ENCODE measurements at places on chromosomes 1 and 21. TPM values are rescaled to one million over a fixed set of nuclear protein-coding genes. Genes with fewer than 3 reads are reported as not detected.

Gene NUF2
- total RNA-seq: 82.9 TPM

Gene OR6K2
- total RNA-seq: not detected

Gene MTARC2
- total RNA-seq: not detected

- H3K27me3 ChIP-seq: no peaks in the 10 kb centered on the region
- H3K36me3 ChIP-seq: no peaks in the 10 kb centered on the region
- H3K27ac ChIP-seq: no peak overlapping the region
- no peak overlapping the region for H3K4me3 ChIP-seq
- H3K4me1 ChIP-seq: no peaks in the 10 kb centered on the region
- no peak for DNase-seq
These were observed 51.7 kb downstream of the PBX1 start for GRCh38 chr1:164610538-164611222.

- H3K27me3 ChIP-seq: no peaks in the 10 kb centered on the region
- H3K36me3 ChIP-seq: no peaks in the 10 kb centered on the region
- DNase-seq: no peak
- H3K27ac ChIP-seq: no peak overlapping the region
These were observed 287.5 kb downstream of the ASTN1 start for GRCh38 chr1:176876966-176877515.

- H3K4me3 ChIP-seq: no peak overlapping the region
- H3K36me3 ChIP-seq: no peaks in the 10 kb centered on the region
- no peaks in the 10 kb centered on the region for H3K4me1 ChIP-seq
These were observed 63.1 kb upstream of the SLC2A1 start for GRCh38 chr1:43021547-43022474.

GRCh38 chr1:108141621-108142020, 58.5 kb downstream of the SLC25A24 start:
- no peak overlapping the region for H3K27ac ChIP-seq
- peaks cover 62% of the 10 kb centered on the region for H3K36me3 ChIP-seq
- no peak overlapping the region for H3K4me3 ChIP-seq
- no peaks in the 10 kb centered on the region for H3K27me3 ChIP-seq
- DNase-seq: no peak
- no peaks in the 10 kb centered on the region for H3K4me1 ChIP-seq

GRCh38 chr1:67732750-67733151, 47.8 kb downstream of the GADD45A start:
- H3K27ac ChIP-seq: no peak overlapping the region
- H3K36me3 ChIP-seq: no peaks in the 10 kb centered on the region
- H3K27me3 ChIP-seq: peaks cover 4% of the 10 kb centered on the region
- H3K4me1 ChIP-seq: peaks cover 29% of the 10 kb centered on the region
- no peak for DNase-seq

DNA sequence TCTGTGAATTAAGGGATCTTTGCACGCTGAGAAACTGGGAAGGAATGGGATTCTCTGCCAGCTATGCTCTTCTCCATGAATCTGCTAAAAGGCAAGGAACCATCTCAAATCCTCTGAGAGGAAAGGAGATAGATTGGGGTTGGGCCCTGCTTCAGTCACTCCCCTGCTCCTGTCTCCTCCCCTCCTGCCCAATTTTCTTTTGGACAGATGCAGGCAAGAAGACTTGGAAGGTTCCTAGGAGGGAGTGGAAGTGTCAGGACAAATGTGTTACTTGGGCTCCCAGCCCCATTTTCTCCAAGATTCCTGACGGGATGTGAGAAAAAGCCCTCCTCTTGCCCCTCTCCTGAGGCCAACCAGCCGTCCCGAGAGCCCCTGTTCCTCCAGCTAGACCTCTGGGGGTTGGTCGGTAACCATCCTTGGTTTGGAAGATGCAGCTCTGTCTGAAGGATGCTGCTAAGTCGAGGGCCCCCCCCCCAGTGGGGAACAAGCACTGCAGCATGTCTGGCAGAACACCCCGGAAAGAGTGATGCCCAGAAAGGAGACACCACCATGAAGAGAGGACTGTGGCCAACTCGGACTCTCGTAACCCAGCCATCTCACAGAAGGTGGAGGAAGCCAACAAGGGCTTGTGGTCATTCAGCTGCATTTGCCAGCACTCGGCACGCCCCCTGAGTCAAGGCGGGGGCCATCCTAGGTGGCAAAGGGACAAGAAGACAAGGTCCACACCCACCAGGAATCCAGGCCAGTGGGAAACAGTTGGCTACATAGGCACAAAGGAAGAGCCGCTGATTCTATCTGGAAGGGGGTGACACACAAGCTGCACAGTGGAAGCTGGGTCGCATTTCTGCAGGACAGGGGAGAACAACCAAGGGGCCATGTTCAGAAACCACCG, 43.7 kb downstream of the CDK18 start:
- H3K27ac ChIP-seq: no peak overlapping the region
- H3K27me3 ChIP-seq: peaks cover 71% of the 10 kb centered on the region
- DNase-seq: peak; percentile 28

DNA sequence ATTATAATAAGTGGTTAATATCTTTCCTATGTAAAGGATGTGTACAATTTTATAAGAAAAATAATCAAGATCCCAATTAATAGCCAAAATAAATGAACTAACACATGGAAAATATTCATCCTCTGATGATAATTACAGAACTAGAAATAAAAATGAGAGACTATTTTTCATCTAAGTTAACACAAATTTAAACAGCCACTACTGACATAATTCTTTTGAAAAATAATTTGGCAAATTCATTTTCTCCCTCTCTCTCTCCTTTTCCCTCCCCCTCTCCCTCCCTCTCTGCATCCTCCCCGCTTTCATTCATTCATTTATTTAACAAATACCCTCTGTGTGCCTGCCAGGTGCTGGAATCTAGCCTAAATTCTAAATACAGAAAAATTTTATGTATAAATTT, 10.3 kb upstream of the SFPQ start:
- H3K4me1 ChIP-seq: peaks cover 7% of the 10 kb centered on the region
- H3K36me3 ChIP-seq: no peaks in the 10 kb centered on the region
- DNase-seq: no peak
- H3K27me3 ChIP-seq: peaks cover 6% of the 10 kb centered on the region

GRCh38 chr21:38269576-38269936, 12.8 kb downstream of the KCNJ15 start:
- H3K27ac ChIP-seq: no peak overlapping the region
- no peaks in the 10 kb centered on the region for H3K4me1 ChIP-seq
- H3K36me3 ChIP-seq: no peaks in the 10 kb centered on the region
- no peak overlapping the region for H3K4me3 ChIP-seq

DNA sequence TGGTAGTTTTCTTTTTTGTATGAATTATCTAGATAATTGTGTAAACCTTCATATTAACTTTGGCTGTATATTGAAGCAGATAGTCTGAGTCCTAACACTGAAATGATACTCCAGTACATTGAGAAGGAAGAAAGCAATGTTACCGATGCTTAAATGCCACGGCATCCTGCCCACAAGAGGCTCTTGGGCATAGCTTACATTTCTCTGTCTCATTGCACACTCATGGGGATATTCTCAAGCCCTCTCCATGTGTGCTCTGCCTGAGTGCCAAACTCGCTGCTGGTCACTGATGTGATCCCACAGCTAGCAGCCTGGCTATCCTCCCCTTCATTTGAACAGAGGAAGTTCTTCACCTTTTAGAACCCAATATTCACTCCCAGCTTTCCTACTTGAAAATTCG, 179.4 kb downstream of the TGFB2 start:
- peaks cover 18% of the 10 kb centered on the region for H3K27me3 ChIP-seq
- no peaks in the 10 kb centered on the region for H3K4me1 ChIP-seq
- no peak overlapping the region for H3K27ac ChIP-seq
- no peaks in the 10 kb centered on the region for H3K36me3 ChIP-seq

GRCh38 chr1:224565186-224565585, 50.9 kb upstream of the CNIH3 start:
- no peak overlapping the region for H3K27ac ChIP-seq
- H3K4me1 ChIP-seq: no peaks in the 10 kb centered on the region
- no peak for DNase-seq
- H3K4me3 ChIP-seq: no peak overlapping the region
- no peaks in the 10 kb centered on the region for H3K36me3 ChIP-seq

GRCh38 chr1:9990944-9991343, 6.1 kb upstream of the RBP7 start:
- no peaks in the 10 kb centered on the region for H3K4me1 ChIP-seq
- H3K27ac ChIP-seq: no peak overlapping the region
- peaks cover 11% of the 10 kb centered on the region for H3K27me3 ChIP-seq
- H3K36me3 ChIP-seq: no peaks in the 10 kb centered on the region

GRCh38 chr1:237562242-237562823, 328.4 kb downstream of the ZP4 start:
- H3K4me3 ChIP-seq: no peak overlapping the region
- H3K27ac ChIP-seq: no peak overlapping the region
- no peaks in the 10 kb centered on the region for H3K4me1 ChIP-seq
- no peaks in the 10 kb centered on the region for H3K36me3 ChIP-seq
- peaks cover 15% of the 10 kb centered on the region for H3K27me3 ChIP-seq

- H3K4me1 ChIP-seq: no peaks in the 10 kb centered on the region
- H3K27me3 ChIP-seq: no peaks in the 10 kb centered on the region
- H3K4me3 ChIP-seq: no peak overlapping the region
These were observed 167.1 kb upstream of the GJB5 start for GRCh38 chr1:34587761-34588160.

GRCh38 chr21:32468681-32469111, 56.2 kb downstream of the EVA1C start:
- DNase-seq: no peak
- H3K27me3 ChIP-seq: no peaks in the 10 kb centered on the region
- no peak overlapping the region for H3K27ac ChIP-seq

- peaks cover 5% of the 10 kb centered on the region for H3K4me1 ChIP-seq
- H3K4me3 ChIP-seq: no peak overlapping the region
- DNase-seq: peak; percentile 1
- no peaks in the 10 kb centered on the region for H3K36me3 ChIP-seq
- H3K27ac ChIP-seq: no peak overlapping the region
These were observed 61.5 kb downstream of the TNN start for GRCh38 chr1:175129182-175129581.

- no peak overlapping the region for H3K27ac ChIP-seq
- DNase-seq: peak; percentile 37
- H3K4me1 ChIP-seq: no peaks in the 10 kb centered on the region
- H3K36me3 ChIP-seq: no peaks in the 10 kb centered on the region
These were observed 396.6 kb downstream of the NPHP4 start for GRCh38 chr1:5595531-5596170.

DNA sequence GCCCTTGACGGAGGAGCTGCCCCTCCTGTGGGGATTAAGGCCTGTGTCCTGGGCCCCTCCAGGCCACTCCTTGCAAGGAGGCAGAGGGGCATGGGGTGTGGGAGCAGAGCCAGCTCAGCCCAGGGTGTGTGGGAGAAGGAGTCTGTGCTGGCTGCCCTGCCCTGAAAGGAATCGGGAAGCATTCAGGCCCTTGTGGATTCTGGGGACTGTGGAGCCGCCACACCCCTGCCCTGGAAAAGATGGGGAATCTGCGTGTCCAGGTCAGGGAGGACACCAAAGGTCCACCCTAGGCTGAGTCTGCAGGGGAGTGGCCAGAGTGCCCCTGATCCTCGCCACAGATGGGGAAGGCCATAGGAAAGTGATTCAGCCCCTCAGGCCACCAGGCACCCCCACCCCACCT, 16.5 kb upstream of the PRDM16 start:
- no peak overlapping the region for H3K27ac ChIP-seq
- no peaks in the 10 kb centered on the region for H3K4me1 ChIP-seq
- H3K4me3 ChIP-seq: no peak overlapping the region
- no peak for DNase-seq
- peaks cover 5% of the 10 kb centered on the region for H3K27me3 ChIP-seq

DNA sequence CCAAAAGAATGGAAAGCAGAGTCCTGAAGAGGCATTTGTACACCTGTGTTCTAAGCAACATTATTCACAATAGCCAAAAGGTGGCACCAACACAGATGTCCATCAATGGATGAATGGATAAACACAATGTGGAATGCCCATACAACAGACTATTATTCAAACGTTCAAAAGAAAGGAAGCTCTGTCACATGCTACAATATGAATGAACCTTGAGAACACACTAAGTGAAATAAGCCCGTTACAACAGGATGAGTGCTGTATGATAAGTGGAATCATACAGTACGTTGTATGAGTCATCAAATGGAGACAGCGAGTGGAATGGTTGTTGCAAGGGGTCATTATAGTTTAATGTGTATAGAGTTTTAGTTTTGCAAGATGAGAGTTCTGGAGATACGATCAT, 80.1 kb downstream of the SH3BGR start:
- no peak for DNase-seq
- peaks cover 11% of the 10 kb centered on the region for H3K27me3 ChIP-seq
- H3K4me1 ChIP-seq: no peaks in the 10 kb centered on the region

DNA sequence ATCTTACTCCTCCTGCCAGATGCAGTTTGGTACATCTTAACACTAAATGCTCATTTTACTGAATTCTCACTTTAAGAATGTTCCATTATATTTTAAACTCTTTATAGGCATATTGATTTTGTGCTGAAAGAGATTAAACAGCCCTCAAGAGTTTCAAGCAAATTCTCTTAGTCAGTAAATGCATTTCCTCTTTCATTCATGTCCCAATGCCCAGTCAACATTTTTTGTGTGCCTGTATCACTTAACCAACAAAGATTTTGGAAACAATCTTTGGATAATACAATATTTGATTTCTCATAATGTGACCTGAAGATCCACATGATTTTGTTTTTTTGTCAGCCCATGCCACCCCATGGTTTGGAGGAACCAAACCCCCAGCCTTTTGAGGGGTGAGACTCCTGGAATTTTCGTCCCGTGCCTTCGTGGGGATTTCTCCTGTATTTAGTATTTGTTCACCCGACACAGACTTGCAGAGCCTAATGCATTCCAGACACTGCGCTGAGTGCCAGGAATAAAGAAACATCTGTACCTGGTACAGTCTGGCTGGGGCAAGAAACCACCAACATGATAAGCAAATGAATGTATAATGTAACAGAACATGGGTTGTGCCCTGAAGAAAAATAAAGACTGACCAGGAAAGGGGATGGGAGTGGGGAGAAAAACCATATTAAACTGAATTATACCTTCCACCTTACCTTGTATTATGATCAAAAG, 47.1 kb upstream of the ETS2 start:
- H3K27me3 ChIP-seq: peaks cover 11% of the 10 kb centered on the region
- H3K4me1 ChIP-seq: peaks cover 6% of the 10 kb centered on the region
- no peak overlapping the region for H3K27ac ChIP-seq
- no peaks in the 10 kb centered on the region for H3K36me3 ChIP-seq
- no peak for DNase-seq
- no peak overlapping the region for H3K4me3 ChIP-seq

Measured in activated CD8-positive, alpha-beta memory T cell treated with anti-CD3 and anti-CD28 coated beads, Interleukin-2, amount 10 ng/mL, durations not matched to agents 7 days and 5 days (primary cell).